Mucosa of descending colon (tissue), 3 donors: ENCODE measurements at places on chromosomes 13 and 19.

DNA sequence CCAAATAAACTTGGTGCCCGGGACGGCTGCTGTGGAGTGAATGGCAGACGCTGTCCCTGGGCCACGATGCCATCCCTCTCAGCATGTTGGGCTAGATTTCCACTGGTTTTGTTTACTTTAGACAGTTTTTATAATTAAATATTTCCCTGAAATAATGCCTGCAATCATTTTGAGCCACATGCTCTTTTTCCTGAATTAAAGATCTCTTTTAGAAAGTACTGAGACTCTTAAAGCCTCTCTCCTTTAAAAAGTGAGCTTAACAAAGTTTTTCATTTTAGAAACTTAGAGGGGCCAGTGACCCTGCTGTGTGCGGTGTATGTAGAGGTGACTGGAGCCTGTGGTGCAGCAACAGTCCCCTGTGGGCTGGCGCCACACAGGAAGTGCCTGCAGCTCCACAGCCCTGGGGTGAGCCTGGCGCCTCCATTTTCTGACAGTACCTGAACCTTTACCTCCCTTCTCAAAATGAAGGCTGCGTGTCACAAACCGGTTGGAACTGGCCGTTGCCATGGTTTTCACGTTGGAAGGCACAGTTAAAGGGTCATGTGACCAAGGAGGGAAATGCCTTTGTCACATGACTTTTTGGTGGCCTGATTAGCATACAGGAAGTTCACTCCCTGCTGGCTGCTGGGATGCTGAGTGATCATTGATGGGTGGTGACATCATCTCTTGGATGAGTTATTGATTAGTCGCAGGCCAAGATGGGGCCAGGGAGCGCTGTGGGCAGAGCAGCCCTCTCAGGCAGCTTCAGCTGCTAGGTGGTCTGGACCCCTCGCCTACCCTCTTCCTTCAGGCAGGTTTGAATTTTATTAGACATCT lies 26.3 kb downstream of the TSSK6 start:
- peak; percentile 88 for DNase-seq

GRCh38 chr19:4986471-4986891 lies 17.6 kb downstream of the KDM4B start:
- DNase-seq = no peak

DNA sequence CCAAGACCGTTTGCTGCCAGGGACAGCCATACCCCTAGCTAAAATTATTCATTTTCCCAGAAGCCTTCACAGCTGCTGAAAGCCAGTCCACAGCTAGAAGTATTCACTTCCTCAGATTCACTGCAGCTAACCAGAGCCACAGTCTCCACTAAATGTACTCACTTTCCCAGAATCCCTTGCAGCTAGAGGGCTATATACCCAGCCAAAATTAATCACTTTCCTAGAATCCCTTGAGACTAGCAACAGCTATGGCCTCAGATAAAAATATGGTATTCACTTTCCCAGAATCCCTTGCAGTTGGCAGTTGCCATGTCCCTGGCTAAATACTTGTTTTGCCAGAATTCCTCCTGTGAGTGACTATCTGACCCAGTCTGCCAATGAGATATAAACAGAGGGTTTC lies 13.8 kb upstream of the MEIS3 start:
- DNase-seq = no peak

DNA sequence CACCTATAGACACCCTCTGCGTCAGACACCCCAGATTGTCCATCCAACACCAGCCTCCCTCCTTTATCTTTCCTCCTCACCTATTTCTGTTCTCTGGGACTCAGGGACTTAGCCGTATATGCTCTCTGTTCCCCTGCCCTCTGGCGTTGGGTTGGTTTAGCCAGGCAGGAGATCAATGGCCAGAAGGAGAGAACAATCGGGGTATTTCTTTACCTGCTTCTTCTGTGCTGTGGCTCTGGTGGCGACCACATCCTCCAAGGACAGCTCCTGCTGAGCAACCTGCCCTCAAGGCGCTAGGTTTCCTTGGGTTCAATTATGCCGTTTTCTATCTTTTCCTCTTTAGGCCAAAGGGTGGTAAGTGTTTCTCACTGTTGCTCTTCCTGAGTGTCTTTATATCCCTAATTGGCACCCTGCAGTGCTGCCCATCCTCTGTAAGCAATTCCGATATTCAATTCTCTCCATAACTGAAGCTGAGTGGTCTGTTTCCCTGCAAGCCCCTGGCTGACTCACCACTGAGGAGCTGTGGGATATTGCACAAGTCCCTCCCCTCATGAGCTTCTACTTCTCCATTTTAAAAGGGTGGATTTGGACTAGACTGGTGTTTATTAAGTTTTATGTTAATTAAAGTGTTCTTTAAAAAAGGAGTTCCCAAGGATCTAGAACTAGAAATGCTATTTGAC lies 63.7 kb upstream of the TMTC4 start:
- DNase-seq = no peak
